ENCODE measurements at places on chromosomes 4 and X. TPM values are rescaled to one million over a fixed set of nuclear protein-coding genes. Genes with fewer than 3 reads are reported as not detected.

Gene SLIT2
- 1.3 TPM for total RNA-seq

- no peaks in the 10 kb centered on the region for H3K36me3 ChIP-seq
- H3K4me3 ChIP-seq = no peak overlapping the region
- no peaks in the 10 kb centered on the region for H3K27me3 ChIP-seq
- DNase-seq = no peak
- no peak overlapping the region for H3K27ac ChIP-seq
These were observed 78.3 kb downstream of the SLC9A6 start for GRCh38 chrX:136063340-136064079.

- H3K36me3 ChIP-seq = peaks cover 3% of the 10 kb centered on the region
- H3K4me1 ChIP-seq = no peaks in the 10 kb centered on the region
- no peak overlapping the region for H3K4me3 ChIP-seq
- H3K27ac ChIP-seq = no peak overlapping the region
These were observed 56.0 kb upstream of the BCLAF3 start for GRCh38 chrX:20046864-20047263.

DNA sequence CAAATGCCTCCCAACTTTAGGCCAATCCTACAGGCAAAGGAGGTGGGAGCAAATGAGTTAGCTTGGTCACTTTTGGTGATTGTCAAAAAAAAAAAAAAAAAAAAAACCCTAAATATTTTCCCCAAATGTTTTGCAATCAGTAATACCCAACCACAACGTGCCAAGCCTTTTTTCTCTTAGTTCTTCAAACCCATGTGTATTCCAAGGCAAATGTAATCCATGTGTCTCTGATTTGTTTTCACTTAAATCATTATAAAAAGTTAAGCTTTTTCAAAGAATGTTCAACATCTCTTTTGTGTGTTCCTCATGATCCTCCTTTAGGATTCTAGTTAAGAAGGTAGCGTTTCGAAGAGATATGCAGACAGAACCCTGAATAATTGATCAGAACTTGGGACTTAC, 328.4 kb downstream of the PAPSS1 start:
- no peak overlapping the region for H3K4me3 ChIP-seq
- no peaks in the 10 kb centered on the region for H3K27me3 ChIP-seq
- H3K27ac ChIP-seq = no peak overlapping the region
- H3K36me3 ChIP-seq = no peaks in the 10 kb centered on the region
